ENCODE measurements at places on chromosomes 13 and 19. TPM values are rescaled to one million over a fixed set of nuclear protein-coding genes. Genes with fewer than 3 reads are reported as not detected.

FUT3 gene
- not detected for total RNA-seq

C2CD4C gene
- 0.52 TPM for total RNA-seq

NOP53 gene
- total RNA-seq: 93.9 TPM

URAD gene
- total RNA-seq: not detected

Measured in skeletal muscle tissue (tissue), 5 donors.